NT2/D1 (cell line): ENCODE measurements at places on chromosomes 12 and 14.

DNA sequence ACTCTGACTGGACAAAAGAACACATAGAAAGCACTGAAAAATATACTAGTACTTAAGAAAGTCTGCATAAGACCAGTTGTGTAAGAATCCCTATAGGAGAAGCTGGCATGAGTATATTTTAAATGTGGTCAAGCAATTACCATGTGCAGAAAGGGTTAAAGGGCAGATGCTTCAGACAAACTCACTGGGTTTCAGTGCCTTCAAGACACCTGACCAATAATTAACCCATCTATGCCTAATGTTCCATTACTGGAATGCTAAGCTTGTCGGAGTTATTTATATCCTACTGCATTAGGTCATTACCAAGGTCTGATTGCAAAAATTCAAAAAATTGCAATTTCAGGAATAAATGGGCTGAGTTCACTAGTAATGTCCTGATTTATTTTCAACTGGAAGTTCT lies 41.3 kb downstream of the HNRNPC start:
- DNase-seq = no peak

GRCh38 chr14:33686856-33687255 lies 264.0 kb downstream of the EGLN3 start:
- DNase-seq = no peak

DNA sequence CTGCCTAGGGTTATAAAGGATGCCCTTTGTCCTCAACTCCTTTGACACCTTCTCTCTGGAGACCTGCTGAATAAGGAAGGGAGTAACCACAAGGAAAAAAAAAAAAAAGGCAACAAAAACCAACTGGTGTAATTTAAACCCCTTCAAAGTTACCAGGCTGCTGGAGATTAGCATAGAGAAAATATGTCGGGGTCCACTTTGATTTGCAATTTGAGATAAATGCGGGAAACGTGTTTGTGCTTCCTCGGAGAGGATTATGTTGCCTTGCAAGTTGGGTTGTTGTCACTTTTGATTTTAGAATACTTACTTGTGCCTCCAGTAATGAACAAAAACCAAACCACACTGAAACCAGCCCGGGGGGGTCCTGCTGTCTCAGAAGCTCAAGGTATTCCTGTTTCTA lies 200.2 kb upstream of the MYL2 start:
- no peak for DNase-seq

- no peak for DNase-seq
These were observed 52.5 kb upstream of the FOXN3 start for GRCh38 chr14:89469210-89470198.

GRCh38 chr12:32921397-32921796 lies 24.8 kb upstream of the PKP2 start:
- DNase-seq = no peak

- DNase-seq = no peak
These were observed 477.0 kb downstream of the PCNX1 start for GRCh38 chr14:71384007-71384845.

DNA sequence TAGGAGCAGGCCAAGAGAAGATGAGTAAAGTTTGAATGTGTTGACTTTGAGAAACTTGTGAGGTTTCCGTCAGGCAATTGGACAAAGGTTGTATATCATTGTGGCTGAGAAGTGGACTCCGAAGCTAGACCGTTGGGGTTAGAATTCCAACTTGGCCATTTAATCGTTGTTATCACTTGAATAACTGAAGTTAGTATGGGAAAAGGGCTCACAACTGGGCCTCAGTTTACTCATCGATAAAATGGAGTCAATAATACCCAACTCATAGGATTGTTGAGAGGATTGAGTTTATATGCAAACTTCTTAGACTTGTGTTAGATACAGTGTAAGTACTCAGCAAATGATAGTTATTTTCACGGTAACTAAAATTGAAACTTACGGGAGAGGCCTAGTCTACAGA lies 846 bp downstream of the SLIRP start:
- DNase-seq = no peak

DNA sequence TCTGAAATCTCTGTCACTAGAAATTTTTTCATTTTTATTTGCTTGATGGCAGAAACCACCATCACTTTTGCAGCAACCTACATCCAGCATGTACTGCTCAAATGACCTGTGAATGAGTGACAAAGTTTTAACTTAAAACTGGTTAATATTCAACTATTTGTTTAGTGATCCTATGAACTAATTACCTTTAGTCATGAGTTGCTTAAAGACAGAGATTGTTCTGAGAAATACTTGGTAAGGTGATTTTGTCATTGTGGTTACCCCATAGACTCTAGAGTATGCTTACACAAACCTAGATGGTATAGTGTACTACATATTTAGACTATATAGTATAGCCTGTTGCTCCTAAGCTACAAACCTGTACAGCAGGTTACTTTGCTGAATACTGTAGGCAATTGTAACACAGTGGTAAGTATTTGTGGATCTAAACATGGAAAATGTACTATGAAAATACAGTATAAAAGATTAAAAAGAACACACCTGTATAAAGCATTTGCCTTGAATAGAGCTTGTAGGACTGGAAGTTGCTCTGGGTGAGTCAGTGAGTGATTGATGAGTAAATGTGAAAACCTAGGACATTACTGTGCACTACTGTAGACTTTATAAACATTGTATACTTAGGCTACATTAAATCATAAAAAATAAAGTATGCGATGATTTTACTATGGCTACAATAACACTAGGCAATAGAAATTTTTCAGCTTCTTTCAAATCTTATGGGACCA lies 256.6 kb upstream of the PPFIA2 start:
- DNase-seq = no peak

DNA sequence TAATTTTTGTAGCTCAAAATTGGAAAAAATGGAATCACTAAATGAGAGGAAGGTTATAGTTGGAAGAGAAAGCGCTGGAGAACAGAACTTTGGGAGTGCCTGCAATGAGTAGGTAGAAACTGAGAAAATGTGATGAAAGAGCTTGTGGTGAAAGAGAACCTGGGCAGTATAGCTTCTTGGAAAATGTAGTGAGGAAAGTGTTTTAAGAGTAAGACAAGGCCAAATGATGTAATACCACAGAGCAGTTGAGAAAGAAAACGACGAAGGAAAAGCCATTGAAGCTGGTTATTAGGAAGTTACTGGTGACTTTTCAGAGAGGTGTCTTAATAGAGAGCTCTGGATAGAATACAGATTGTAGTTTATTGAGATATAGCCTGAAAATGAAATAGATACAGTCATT lies 255.3 kb downstream of the AEBP2 start:
- no peak for DNase-seq

DNA sequence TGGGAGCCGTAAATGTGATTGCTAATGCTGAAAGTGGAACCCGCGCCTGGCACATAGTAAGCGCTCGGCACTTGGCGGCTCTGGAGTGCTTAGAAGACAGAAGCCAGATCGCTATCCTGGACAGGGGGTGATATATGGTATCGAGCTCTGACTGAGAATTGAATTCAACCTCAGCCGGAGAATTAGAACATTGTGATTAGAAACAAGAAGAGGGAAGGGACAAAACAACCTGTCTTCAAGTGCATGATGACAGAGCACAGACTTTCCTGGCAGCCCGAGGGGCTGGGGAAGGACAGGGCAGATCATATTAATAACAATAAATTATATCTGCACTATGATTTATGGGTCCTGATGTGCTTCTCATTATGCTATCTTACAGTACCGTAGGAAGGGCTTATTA lies 66.9 kb upstream of the TBX3 start:
- no peak for DNase-seq

DNA sequence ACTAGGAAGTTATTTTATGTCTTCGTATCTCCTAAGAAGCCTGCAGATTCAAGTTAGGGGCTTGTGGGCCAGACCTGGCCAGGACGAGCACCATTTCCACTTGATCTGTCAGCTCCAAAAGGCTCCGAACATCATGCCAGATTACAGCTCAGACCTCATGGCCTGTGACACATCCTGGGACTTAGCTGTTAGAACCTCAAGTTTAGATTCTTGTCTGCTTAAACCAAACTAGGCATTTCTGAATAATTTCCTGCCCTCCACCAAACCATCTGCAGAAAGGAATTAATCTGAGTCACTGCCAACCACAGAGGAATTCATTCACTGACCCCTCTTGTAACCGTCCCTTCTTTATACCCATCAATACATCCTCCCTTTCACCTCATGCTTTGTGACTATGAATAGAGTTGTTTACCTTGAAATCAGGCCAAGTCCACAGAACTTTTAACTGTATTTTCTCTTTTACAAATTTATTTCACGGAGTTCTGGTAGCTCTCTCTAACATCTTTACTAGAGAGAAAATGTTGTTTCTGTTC lies 120.3 kb downstream of the FBXL14 start:
- DNase-seq = peak; percentile 72

GRCh38 chr12:13268581-13268980 lies 72.1 kb downstream of the EMP1 start:
- no peak for DNase-seq

GRCh38 chr12:56590237-56590830 lies 39.8 kb downstream of the BAZ2A start:
- no peak for DNase-seq

- peak; percentile 35 for DNase-seq
These were observed 7.9 kb downstream of the DYNC1H1 start for GRCh38 chr14:101972126-101972866.

- no peak for DNase-seq
These were observed 31.5 kb downstream of the SLC6A12 start for GRCh38 chr12:182381-182892.

- DNase-seq = no peak
These were observed 164.0 kb upstream of the PZP start for GRCh38 chr12:9372202-9372601.

DNA sequence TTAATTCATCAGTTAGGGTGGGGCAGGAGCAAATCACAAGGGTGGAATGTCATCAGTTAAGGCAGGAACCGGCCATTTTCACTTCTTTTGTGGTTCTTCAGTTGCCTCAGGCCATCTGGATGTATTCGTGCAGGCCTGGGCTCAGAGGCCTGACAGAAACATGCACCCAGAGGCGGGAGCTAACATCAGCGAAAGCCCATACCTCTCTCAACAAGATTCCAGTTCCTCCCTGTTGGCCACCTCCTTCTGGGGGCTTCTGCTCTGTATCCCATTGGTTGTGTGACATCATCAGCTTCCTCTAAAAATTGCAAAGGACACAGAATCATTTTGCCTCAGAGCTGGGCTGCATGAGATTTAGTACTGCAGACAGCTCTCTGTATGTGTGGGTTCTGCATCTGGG lies 134.3 kb downstream of the ZNF664 start:
- no peak for DNase-seq

DNA sequence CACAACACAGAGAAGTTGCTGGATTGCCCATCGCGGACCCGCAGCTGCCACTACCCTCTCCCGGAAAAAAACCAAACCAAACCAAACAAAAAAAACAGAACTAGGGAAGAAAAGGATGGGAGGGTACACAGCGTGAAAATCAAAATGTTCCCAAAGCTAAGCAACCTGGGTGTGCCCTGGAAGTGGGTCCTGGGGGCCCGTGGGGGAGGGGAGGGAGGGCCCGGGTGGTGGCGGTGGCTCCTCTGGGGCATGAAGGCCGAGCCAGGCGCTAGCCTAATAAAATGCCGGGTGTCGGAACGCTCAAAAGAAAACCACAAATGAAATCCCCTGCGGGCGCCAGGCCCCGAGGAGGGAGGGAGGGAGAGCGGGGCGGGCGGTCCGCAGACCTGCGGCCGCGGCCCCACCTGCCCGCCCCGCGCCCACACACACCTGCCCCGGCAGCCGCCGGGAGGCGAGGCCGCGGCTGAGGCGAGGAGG lies 787 bp downstream of the HECTD4 start:
- DNase-seq = no peak

DNA sequence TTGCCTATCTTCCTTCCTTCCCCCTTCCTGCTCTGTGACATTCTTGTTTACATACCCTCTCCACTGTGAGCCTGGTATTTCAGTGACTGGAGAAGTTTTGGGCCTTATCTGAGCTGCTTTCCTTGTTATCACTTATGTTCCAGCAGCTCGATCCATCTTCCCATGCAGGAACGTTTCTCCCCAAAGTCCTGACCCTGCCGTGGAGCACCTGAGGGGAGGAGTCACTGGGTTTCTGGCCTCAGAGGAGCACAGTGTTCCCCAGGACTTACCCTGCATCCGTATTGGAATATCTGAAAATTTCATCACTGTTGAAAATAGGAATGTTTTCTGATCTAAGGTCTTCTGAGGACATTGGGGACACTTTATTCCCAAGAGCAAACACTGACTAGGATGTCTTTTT lies 141.8 kb downstream of the CACNA1C start:
- DNase-seq = no peak

DNA sequence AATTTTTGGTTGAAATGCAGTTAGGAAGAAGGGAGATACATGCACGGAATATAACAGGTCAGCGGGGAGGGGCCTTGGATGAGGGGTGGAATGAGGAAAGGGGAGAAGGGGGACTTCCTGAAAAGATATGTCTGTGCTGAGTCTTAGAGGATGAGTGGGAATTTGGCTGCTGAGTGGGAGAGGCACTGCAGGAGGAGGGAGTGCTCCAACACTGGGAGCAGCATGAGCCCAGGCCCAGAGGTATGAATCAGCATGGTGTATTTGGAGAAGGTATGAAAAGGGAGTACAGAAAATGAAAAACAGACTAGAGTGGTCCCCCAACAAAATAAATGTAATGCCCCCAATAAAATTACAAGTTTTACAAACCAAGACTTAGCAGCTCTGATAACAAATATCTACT lies 394.4 kb downstream of the IPO8 start:
- DNase-seq = no peak

DNA sequence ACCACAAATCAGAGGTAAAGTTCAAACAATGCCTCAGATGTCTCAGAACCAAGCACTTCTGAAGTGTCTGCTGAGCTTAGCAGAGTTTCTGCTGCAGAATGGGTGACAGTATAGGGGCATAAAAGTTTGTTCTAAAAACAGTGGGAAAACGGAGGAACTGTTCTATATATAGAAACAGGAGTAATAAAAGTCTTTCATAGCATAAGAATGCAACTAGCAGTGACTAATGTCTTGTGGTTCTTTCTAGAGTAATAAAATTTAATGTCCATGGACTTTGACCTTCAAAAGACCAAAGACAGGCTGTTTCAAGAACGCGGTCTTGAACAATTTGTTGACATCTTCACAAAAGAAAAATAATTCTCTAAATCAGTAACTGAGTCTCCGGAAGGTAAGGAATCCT lies 107.5 kb upstream of the FAR2 start:
- DNase-seq = no peak

DNA sequence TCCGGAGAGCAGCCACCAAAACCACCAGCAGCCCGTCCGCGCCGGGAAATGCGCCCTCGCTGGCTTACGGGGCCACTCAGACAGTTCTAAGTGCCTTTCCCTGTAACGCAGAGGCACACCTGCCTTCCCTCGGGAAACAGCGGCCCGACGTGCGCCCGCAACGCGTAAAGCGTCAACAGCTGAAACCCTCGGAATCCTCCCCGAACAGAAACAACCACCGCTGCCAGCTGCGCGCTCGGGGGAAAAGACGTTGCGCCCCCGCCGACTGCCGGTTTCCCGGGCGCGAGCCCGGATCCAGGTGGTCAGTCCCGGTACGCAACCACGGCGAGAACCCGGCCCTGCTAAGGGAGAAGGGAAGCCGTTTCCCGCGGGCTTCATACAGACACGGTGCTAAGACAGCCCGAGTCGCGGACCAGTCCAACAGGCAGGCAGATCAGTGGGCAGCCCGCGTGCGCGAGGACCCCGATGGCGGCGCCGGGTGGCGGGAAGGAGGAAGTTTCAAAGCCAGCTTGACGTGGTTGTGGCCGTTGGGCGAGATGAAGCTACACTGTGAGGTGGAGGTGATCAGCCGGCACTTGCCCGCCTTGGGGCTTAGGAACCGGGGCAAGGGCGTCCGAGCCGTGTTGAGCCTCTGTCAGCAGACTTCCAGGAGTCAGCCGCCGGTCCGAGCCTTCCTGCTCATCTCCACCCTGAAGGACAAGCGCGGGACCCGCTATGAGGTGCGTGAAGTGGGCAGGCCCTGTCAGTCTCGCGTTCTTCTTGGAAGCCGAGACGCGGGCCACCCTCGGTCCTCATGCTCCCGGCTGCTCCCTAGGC lies at the start of gene LRR1:
LRR1 (plus strand) TSS at position 456 of the 816 bp plus-strand sequence; CDS start at position 537, 81 bp downstream.
- peak; percentile 50 for DNase-seq
